ENCODE measurements at places on chromosomes 6 and 20.

DNA sequence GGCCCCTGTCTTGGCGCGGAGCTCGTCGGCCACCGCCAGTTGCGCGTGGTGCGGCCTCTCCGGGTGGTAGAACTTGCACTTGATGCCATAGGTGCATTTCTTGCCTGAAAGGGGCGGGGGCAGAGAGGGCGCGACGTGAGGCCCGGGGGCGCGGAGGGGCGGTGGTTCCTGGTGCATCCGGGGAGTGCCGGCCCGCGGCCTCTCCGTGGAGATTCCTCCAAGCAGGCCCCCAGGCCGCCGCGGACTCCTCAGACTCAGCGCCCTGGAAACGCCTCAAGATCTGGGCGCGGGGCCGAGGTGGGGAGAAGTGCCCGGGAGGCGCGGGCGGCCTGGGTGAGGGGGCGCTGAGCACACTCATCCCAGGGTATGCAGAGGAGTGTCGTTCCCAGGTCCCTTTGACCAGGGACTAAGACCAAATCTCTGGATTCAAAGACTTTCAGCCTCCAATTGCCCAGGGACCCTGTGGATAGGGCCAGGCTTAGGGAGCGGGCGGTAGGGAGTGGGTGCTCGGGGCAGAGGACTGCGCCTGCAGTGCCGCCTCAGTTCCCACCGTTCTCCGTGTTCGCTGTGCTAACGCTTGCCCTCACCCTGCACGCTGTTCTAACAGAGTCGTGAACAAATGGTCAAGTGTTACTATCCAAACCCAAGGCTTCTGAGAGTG, 33.3 kb downstream of the ZC3H12D start:
- DNase-seq, result peak; percentile 71

- DNase-seq, result peak; percentile 63
These were observed 6.9 kb downstream of the HLA-DPB1 start for GRCh38 chr6:33082702-33083101.

GRCh38 chr20:17925141-17925939, 43.3 kb downstream of the SNX5 start:
- DNase-seq, result no peak

GRCh38 chr6:127570739-127571389, 6.1 kb upstream of the C6orf58 start:
- DNase-seq, result no peak

DNA sequence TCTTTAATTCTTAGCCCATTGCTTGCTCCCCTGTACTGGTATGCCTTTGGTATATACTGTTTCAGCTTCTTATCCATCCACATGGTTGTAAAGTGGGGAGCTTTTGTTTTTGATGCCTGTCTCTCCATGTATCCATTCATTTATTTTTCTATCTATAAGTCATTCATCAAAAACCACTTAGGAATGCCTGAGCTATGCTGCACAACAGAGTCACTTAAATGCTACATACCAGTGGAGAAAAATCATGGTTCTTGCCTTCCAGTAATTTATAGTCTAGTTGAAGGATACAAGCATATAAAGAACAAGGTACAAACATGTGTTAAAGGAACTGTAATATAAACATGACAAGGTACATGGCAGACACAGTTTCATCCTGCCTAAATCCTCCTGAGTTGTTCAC, 347.3 kb downstream of the NRN1 start:
- DNase-seq, result no peak

- DNase-seq, result peak; percentile 82
These were observed 82.7 kb upstream of the FOXC1 start for GRCh38 chr6:1527073-1527457.

Data from iPS-NIHi11 (cell line).